ENCODE measurements at places on chromosomes 12 and 14.

- no peak for DNase-seq
Measured at GRCh38 chr12:89228491-89228890, 123.8 kb downstream of the DUSP6 start.

- DNase-seq = peak; percentile 73
Measured at GRCh38 chr12:91406920-91407341, 224.3 kb upstream of the DCN start.

GRCh38 chr14:74864198-74864597, 11.7 kb downstream of the PROX2 start:
- DNase-seq = no peak

DNA sequence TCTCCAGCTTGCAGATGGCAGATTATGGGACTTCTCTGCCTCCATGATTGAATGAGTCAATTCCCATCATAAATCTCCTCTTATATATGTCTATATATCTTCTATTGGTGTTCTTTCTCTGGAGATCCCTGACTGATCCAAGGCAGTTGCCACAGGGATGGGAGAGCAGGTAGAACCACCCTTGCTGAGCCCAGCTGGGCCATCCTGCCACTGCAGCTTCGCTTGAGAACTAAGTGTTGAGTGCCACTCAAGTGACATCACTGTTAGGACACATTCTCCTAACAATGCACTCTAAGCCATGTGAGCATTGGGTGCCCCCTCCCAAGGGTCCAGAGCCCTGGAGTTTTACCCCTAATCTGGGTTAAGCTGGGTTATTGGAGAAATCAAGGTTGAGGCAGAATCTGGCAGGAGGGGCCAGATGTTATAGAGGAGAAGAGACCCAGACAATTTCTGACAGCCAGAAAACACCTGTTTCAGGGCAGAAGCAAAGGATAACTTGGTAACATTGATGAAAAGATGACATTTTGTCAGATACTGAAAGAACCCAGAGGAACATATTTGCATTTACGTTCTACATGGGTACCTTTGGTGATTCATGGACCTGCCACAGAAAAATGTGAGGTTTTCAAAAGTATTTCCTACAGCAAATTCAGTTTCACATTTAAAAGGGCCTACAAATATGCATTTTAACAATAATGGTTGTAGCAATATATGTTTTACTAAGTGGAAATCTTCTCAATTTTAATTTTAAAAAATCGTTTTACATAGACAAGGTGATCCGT, 57.2 kb upstream of the MAX start:
- peak; percentile 36 for DNase-seq

GRCh38 chr14:105381446-105382342, 16.6 kb upstream of the TEX22 start:
- DNase-seq = no peak

GRCh38 chr12:27244689-27245488, 803 bp downstream of the STK38L start:
- peak; percentile 23 for DNase-seq

- no peak for DNase-seq
Measured at GRCh38 chr14:87094913-87095312, 898.1 kb downstream of the GALC start.

- no peak for DNase-seq
Measured at GRCh38 chr12:52521175-52521567, 977 bp upstream of the KRT5 start.

GRCh38 chr14:99734406-99735051, 50.4 kb downstream of the CYP46A1 start:
- DNase-seq = no peak

GRCh38 chr12:12474471-12474928, 88.2 kb downstream of the DUSP16 start:
- DNase-seq = no peak

DNA sequence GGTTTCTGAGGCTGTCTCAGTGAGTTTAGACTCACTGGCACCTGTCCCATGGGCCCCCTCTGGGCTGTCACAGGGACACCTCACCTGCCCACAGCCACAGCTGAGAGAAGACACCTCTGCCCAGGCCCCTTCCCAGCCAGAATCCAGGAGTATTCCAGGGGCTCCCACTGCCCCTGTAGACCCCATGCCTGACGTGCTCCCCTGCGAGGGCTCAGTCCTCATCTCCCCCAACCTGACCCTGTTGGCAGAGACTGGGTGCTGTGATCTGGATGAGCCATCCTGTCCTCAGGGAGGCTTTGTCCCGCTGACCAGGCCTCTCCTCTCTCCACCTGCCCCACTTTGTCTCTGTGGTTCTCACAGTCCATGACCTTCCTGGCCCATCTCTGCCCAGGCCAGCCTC, 89.4 kb downstream of the DHRS2 start:
- no peak for DNase-seq

DNA sequence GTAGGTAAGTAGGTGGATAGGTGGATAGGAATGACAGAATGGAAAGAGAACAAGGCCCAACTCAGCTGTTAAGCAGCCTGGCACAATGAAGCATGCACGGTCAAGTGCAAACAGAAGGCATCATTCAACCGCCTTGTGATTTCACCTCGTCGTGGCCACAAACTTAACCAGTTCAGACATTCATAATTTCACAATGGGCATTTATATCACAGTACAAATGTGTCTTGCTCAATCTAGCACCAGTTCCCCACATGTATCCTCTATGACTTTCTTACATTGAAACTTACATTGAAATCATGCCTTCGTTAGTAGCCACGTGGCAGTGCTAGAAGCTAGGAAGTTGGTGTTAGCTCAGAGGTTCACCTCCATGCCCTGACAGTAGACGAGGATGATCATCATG, 207.5 kb downstream of the ETV6 start:
- DNase-seq = no peak

- DNase-seq = no peak
Measured at GRCh38 chr12:43271659-43272058, 280.3 kb downstream of the ADAMTS20 start.

- no peak for DNase-seq
Measured at GRCh38 chr12:22054155-22054554, 8.1 kb downstream of the CMAS start.

DNA sequence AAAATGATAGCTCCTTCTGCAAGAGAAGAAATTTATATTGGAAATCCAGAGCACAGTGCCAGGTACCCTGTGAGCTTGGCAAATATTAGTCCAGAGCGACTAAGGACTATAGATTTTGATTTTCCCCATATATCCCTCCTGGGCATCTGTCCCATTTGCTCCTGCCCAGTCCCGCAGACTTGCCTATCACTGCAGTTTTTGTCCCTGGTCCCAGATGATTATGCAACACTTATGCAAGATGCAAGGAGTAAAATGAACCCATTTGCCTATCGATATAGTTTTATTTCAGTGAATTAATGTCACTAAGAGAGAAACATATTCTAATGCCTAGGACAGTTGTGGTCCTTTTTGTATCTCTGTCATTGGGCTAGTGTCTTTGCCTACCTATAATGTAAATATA, 215.9 kb upstream of the BMP4 start:
- no peak for DNase-seq

DNA sequence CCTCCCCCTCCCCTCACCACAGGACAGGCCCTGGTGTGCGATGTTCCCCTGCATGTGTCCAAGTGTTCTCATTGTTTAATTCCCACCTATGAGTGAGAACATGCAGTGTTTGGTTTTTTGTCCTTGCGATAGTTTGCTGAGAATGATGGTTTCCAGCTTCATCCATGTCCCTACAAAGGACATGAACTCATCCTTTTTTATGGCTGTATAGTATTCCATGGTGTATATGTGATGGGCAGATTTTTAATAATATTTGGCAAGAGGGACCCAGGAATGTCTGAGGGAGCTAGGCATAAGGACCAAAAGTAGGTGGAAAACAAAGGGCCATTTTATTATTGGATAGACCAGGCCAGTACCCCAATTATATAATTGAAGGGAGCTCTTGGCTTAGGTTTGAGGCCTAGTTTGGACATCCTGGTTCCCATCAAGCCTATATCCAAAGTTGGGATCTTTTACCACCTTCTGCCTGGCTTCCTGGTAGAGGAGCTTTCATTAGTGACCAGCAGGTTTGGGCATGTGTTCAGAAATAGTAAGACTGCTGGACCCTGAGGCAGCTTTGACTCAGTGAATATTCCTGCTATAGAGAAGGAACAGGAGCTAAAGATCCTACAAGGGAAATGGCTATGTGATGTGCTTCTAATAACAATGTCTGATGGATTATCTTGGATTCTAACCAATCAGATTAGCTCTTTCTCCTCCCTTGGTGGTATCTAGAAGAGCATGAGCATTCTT, 76.0 kb downstream of the CAND1 start:
- no peak for DNase-seq

DNA sequence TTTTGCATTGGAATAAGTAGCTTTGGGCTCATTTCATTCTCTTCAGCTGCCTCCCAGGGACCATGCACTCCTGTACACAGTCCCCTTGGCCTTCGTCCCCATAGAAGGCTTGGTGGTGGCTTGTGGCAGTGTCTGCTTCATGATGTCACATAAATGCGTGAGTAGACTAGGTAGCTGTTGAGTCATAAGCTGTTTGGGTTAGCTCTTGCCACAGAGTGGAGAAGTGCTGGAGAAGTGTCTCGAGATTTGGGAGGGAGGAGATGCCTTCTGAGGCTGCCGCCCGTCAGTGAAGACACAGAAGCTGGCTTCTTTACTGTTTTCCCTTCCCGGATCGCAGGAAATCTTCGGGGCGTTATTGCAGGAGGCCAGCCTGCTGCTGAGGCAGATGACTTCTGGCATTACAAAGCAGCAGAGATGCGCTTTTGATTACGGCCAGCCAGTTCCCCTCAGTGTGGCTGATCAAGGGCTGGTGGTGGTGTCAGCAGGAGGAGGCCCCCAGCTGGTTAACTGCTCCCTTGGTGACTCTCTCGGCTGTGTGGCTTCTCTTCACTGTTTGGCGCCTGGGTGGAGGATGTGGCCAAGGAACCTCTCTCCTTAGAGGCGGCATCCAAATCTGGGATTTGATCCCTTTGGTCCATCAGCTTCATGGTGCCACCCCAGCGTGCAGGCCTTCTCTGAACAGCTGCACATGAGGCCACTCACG, 67.6 kb downstream of the AACS start:
- no peak for DNase-seq

GRCh38 chr14:75542588-75543091, 20.4 kb downstream of the BATF start:
- no peak for DNase-seq

GRCh38 chr12:93223440-93224426, 154.0 kb upstream of the NUDT4 start:
- no peak for DNase-seq

DNA sequence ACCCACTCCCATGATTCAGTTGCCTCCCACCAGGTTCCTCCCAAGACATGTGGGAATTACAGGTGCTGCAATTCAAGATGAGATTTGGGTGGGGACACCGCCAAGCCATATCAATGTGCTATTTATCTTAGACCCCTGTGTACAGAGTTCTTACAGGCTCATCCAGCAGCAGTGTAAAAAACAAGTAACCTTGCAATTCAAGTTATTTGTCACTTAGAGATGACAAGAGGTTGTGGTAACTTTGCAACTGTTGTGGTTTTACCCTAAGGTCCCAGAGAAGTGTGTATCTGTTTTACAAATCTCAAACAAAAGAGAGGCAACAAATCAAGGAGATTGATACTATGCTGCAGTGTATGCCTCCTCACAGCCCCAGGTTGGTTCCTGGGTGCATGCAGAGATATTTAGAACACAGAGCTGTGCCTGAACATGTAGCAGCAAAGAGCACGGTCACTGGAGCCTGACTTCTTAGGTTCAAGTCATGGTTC, 11.5 kb upstream of the HELB start:
- DNase-seq = no peak

- DNase-seq = peak; percentile 71
Measured at GRCh38 chr14:55107766-55108554, 21.1 kb upstream of the LGALS3 start.

DNA sequence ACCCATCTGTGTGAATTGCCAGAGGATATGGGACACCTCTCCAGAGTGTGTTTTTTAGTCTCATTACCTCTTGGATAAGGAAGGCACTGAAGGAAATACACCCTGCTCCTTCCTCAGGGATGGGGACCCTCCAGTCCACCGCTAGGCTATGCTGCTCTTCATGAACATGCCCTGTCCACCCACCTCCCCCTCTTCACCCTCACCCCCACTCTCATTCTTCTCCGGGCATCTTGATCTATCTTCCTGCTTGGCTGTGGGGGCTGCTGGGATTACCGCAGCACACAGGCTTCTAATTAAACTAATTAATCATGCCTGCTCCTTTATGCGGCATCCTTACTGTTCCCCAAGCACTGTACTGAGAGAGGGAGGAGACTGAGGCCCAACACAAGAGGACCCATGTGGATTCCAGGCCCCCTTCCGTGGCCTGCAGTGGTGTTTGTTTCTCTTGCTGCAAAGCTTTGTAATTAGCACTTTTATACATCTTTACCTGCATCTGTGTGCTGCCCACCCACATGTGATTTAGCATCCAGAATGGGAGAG, 7.6 kb upstream of the PDE1B start:
- DNase-seq = no peak

Measured in kidney glomerular epithelial cell (primary cell).